Hindlimb muscle (tissue), 1 donor: ENCODE measurements at places on chromosomes 6 and 20. TPM values are rescaled to one million over a fixed set of nuclear protein-coding genes. Genes with fewer than 3 reads are reported as not detected.

- no peak for DNase-seq
These were observed 317.3 kb upstream of the CDH4 start for GRCh38 chr20:60934724-60935123.

- DNase-seq = no peak
These were observed 347.0 kb downstream of the DOK5 start for GRCh38 chr20:54822386-54822785.

MYT1 gene
- 0.05 TPM for polyA plus RNA-seq

DNA sequence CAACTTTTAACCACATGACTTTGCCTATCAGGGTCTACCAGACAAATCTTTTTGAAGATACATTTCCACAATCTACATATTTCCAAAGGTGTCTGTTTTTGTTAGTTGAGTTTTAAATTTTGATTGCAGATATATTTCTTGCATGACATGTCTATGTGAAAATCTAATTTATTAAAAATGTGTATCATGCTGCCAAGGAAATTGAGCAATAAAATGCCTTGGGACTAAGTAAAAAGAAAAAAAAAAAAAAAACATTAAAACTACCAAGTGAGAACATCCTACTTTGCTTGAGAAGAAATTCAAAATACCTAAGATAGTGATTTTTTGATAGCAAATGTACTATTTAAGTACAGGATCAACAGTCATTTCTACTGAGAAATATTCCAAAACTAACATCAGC, 17.7 kb downstream of the SLC17A5 start:
- DNase-seq = no peak

- DNase-seq = no peak
These were observed 39.1 kb upstream of the IRF4 start for GRCh38 chr6:352474-352873.

DNA sequence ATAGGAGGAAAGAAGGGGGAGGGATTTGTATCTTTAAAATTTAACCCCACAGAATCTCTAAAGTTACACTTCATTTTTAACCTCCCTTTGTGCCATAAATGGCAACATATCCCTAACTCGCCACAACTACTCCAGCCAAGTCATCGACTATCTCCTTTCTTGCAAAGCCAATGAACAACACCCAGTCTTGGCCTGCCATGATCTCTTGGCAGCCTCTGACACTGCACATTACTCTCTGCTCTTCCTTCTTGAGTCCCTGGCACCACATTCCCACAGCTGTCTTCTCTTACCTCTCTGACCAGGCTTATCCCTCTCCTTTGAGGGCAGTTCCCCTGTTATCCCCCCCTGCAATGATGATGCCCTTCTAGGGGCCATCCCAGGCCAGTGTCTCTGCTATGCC, 42.5 kb downstream of the MBOAT1 start:
- no peak for DNase-seq

DNA sequence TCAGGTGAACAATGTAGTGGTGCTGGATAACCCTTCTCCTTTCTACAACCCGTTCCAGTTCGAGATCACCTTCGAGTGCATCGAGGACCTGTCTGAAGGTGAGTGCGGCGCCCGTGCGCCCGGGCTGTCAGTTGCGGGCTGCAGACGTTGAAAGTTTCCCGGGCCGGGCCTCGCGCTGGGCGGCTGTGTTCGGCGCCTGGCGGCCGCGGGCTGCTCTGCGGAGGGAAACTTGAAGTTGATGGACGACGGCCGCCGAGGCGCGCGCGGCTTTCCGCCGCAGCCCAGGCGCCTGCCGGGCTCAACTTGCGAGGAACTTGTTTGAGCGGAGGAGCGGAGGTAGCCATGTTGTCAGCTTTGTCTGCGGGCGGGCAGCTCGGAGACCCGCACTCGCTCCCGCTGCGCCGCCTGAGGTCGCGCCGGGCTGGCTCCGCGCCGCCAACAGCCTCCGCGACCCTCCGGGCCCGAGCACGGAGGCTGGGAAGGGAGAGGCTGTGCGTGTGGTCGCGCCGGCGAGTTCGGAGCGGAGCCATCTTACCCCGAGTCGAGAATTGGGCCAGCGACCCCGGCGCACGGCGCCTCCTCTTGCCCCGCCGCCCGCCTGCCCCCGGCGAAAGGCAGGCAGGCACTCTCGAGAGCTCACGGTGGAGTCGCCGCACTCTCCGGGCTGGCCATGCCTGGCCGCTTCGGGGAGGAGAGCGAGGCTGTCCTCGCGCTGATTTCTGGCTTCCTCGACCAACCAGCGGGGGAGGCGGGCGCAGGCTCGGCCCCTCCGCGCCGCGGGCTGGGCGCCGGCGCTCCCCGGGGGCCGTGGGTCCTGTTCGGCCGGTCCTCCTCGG, 691 bp downstream of the ASF1A start:
- peak; percentile 79 for DNase-seq

BANF2 gene
- not detected for polyA plus RNA-seq

DNA sequence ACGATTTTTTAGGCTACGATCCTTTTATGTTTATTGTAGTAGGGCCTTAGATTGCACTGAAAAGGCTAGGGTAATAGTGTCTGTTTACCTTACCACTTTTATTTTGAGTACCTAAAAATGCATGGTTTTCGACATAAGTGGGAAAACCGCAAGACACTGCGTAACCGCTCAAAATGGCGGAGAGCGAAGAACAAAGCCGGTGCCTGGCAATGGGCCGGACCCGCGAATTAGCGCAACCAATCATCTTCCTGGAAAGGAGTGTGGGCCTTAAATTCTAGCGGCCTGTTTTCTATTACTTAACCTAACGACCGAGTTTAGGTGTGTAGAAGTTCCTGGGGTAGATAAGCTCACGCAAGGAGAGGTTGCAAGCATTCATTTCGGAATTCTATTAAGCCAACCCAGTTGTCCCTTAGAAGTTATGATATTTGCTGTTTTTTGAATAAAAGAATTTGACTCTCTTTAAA, 118.0 kb downstream of the HFE start:
- peak; percentile 92 for DNase-seq

GRCh38 chr6:15770347-15771143, 107.7 kb upstream of the DTNBP1 start:
- DNase-seq = no peak

TCF21 gene
- polyA plus RNA-seq = 0.04 TPM

PRR18 gene
- 1.4 TPM for polyA plus RNA-seq

APCDD1L gene
- polyA plus RNA-seq = 5.4 TPM

- no peak for DNase-seq
These were observed 7.4 kb upstream of the SSTR4 start for GRCh38 chr20:23027721-23028120.

DNA sequence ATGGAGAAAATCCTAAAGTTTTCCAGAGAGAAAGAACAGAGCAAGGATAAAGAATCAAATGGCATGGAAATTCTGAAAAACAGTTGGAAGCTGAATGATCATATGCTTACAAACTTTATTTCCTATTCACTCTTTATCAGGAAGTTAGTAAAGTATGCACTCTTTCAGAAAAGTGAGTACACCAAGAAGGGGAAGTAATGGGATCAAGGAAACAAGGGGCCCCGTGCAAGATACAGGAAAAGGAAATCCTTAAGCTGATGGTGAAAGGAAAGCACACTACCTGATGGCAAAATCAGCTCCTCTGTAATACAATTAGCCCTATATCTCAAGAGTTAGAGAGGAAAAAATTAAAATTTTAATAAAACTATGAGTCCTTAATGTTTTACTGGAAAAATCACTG, 14.0 kb downstream of the CALHM6 start:
- DNase-seq = no peak

PPP1R14C gene
- polyA plus RNA-seq = 37.9 TPM

HCK gene
- polyA plus RNA-seq = 5.0 TPM

DNA sequence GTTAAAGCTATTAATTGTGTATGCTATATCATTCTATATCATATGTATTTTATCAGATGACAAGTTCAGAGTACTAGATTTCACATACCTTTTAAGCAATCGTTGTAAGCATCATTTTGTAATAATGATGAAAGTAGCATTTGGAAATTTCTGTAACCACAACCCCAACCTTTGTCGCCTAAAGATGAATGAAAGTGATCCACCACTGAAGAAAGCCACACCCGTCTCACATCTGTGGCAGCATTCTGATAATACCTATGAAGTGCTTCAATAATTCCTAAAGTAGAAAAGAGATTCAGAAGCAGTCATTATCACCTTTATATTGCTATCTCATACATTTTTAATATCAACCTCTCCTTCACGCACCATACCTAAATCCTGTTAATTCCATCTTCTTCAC, 16.6 kb downstream of the ZUP1 start:
- no peak for DNase-seq

- no peak for DNase-seq
These were observed 62.4 kb downstream of the DTD1 start for GRCh38 chr20:18650224-18650623.

- DNase-seq = no peak
These were observed 33.1 kb upstream of the SEC63 start for GRCh38 chr6:107991061-107991460.

DNA sequence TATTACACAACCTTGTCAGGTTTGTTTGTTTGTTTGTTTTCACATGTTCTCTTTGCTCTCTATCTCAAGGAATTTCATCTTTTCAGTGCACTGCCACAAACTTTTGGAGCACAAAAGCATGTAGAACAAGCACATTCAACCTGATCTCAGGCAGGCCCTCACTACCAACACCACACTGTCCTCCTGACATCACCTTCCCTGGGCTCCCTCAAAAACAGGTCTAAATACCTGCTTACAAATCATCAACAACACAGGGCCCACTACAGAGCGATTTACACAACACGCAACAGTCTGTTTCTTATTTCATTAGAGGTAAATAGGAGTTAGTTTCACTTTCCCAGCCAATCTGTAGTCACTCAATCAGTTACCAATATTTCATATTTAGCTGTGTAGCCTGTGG, 241.4 kb downstream of the EPHA7 start:
- DNase-seq = no peak

GRCh38 chr6:82906951-82907350, 158.7 kb downstream of the UBE3D start:
- DNase-seq = no peak

DNA sequence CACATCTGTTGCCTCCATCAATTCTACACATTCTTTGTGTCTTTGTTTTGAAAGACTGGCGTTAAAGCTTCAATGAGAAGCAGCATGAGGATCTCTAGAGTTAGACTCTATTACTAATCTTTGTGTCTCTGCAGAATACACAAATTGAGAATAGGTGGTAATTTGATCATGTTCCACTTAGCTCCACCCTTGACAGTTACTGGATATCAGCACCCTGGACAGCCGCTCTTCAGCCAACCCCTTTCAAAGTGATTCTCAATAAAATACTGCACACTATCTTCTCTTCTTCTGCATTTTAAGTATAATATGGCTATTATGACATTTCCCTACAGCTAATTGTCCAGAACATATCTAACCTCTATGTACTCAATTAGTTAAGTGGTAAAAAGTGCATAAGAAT, 54.3 kb upstream of the CNR1 start:
- peak; percentile 1 for DNase-seq

EPB41L1 gene
- 20.8 TPM for polyA plus RNA-seq

SYCP2L gene
- polyA plus RNA-seq = 2.3 TPM

DNA sequence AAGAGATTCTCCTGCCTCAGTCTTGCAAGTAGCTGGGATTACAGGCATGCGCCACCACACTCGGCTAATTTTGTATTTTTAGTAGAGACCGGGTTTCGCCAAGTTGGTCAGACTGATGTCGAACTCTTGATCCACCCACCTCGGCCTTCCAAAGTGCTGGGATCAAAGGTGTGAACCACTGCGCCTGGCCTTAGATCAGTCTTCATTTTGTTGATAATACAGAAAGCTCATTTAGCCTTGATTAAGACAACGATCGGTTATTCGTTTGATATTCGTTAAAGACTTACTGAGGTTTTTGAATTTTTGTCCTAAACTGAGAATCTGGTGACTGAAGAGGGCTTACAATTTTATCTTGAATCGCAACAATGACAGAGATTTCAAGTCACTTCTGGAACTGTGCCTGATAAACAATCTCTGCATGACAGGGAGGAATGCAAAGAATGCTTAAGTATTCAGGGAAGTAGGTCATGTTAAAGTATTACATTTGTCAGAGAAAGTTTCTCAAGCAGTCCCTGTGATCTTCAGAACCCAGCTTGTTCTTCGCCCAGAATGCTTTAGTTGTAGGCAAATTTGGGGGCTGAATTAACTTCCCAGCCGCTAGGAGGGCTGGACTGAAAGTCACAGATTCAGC, 14.8 kb downstream of the AKAP12 start:
- no peak for DNase-seq

C20orf173 gene
- polyA plus RNA-seq = not detected

GRCh38 chr6:12967686-12968085, 251.1 kb downstream of the PHACTR1 start:
- DNase-seq = peak; percentile 32

DNA sequence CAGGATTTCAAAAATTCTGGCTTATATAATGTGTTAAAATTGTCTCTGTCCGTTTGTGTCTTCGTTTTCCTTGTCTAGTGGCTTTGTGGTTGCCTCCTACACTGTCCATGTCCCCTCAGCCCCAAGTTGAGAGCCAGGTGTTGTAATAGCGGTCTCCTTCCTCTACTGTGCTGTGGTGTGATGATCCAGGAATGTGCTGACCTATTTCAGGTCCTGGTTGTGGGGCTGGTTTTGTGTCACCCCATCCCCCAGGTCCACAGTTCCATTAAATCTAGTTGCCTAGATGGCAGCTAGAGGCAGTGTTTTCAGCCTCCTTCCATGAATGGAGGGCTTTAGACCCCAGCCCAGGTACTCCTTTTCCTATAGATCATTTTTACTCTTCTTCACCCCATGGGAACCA, 128.7 kb downstream of the DNAH8 start:
- DNase-seq = no peak

DNA sequence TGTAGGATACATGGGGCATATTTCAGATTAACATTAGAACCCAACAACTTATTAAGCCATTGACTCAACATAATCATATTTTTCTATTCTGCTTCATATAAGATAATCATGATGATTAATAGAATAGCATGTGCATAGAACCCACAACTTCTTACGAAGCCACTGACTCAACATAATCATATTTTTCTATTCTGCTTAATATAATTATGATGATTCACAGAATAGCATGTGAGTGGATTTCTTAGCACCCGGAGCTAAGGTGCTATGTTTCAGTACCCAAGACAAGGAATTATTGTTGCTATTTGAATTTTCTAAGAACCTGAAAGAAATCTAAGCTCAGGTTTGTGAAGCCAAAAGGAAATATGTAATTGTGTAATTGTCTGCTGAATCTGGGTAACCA, 96.8 kb downstream of the TENT5A start:
- no peak for DNase-seq

RAET1L gene
- not detected for polyA plus RNA-seq

CDKN1A gene
- polyA plus RNA-seq = 233 TPM

DNA sequence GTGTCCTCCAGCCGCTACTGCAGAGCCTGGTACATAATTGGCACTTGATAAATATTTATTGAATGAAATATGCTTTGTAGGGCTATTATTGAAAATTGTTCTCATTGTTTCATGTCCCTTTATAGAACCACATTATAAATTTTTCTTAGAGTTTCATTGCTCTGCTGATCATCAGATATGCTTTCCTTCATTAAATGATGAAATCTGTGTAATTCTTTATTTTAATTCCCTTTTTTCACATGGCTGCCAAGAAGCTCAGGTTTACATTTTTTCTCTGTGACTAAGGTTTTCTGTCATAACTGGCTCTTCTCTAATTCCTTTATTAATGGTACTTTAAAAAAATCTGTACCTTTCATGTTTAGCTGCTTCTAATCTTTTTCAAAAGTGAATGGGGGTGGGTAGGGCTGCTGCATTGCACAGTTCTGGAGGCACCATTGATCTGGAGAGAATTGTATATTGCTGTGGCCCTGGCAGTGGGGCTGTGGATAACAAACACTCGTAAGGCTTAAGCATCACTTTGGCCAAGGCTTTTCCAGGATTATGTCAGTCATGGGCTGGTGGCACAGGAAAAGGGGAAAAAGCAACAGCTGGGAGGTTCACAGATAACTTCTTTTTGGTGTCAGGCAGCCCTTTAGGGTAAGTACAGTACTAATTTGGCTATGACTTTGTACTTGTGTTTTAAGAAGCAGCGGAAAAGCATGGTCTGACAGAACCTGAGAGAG, 43.8 kb downstream of the ARFGEF2 start:
- DNase-seq = no peak
